ENCODE measurements at places on chromosomes 13 and 19.
A peak's percentile ranks its signal among the peaks of the same experiment; 100 is the strongest.

- peak; percentile 33 for DNase-seq
Observed at GRCh38 chr19:12983542-12984142, 11.6 kb upstream of the NFIX start.

DNA sequence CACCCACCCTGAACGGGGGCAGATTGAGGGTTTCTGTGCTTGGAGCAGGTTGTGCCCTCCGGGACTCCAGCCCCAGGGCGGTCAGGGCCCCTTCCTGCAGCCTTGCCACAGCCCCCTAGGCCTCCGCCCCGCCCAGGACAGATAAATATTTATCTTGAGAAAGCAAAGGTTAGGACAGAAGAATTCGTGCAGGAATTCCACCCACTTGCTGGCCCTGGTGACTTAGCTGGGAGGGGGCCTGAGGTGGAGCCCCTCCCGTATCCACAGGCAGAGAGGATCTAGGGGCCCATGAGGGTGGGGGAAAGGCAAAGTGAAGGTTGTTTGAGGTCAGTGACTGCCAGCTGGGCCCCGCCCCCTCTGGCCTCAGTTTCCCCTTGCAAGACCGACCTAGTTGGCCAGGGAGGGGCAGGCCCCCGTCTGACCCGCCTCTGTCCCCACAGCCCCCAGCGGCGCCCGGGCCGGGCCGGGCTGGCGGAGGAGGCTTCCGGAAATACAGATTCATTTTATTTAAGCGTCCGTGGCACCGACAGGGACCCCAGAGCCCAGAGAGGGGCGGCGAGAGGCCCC lies 5.2 kb downstream of the MIDN start:
- DNase-seq = no peak

GRCh38 chr19:10338940-10339339 lies 484 bp downstream of the ICAM3 start:
- no peak for DNase-seq

DNA sequence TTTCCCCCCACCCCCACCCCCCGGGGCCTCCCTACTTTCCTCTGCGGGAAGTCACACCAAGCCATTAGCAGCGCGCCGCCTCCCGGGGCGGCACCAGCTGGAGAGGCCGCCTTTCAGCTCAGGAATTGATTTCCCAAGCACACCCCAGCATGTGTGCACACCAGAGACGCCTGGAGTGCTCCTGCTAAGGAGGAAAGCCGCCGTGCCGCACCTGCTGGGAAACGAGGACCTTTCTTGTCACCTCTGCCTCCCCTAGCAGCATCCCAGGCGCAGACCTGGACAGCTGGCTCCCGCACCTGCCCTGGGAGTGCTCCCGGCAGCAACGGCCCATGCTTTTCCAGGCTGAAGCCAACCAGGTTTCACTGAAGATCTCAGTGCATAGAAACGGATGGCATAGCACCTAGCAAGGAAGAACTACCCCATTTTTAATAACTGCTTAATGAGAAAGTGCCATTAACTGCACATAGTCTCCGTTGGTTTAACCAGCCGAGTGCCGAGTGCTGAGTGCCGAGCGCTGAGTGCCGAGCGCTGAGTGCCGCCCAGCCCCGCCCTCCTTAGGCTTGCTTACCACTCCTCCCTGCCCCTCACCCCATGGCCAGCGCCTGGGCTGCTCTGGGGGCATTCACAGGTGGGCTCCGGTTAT lies 165.0 kb downstream of the USP12 start:
- DNase-seq = no peak

- DNase-seq = no peak
Observed at GRCh38 chr19:1856698-1857603, 6.4 kb downstream of the KLF16 start.

DNA sequence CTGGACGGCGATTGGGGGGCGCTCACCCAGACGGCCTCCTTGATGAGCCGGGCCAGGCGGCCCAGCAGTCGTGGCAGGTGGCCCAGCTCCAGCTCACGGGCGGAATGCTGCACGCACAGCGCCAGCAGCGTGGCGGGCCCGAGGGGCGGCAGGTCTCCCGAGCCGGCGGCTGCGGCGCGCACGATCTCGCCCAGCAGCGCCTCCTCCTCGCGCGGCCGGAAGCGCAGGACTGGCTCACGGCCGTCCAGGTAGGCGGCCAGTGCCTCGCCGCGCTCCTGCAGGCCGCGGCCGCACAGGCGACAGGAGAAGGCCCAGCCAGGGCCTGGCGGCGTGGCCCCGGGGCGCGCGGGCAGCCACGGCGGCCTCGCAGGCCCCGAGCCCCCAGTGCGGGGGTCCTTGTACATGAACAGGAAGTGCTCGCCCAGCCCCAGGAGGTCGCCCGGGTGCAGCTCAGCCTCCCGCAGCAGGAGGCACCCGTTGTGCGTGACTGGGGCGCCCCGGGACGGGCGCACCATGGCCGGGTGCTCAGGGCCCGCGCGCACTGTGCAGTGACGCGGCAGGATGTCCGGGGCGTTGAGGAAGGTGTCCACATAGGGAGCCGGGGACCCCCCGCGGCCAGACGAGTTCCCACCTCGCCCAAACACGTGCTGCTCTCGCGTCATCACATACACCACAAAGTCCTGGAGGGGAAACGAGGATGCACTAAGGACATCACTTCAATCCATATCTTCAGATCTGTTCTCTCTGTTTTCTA lies 9.6 kb upstream of the MAMSTR start:
- DNase-seq = no peak

DNA sequence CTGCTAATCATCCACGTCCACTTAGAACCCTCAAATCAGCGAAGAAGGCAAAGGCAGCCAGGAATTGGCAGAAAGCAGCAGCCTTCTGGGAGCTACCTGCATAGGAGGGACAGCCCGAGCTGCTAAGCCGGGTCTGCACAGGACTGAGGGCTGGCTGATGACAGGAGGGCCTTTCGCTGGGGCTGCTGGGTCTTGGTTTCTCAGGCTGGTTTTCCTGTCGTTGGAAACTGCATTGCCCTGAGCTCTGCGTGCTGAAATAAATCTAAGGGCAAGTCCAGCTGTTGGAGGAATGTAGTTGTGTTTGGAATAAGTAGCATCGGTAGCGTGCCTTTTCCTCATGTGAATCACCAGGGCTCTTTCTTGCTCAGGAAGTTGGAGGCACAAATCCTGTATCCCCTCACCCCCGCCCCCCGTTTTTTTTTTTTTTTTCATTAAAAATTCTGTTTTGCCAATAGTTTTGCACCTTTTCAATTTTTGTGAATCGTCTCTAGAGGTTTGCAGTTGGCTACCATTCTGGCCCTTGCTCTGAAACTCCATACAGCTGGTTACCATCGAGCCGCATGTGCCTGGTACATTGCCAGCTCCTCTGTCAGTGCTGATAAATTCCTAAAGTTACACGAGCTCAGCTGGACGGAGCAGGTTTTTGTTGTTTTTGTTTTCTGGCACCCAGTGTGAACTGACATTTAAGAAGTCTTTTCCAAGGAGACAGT lies 193.9 kb upstream of the RNF113B start:
- DNase-seq = no peak

DNA sequence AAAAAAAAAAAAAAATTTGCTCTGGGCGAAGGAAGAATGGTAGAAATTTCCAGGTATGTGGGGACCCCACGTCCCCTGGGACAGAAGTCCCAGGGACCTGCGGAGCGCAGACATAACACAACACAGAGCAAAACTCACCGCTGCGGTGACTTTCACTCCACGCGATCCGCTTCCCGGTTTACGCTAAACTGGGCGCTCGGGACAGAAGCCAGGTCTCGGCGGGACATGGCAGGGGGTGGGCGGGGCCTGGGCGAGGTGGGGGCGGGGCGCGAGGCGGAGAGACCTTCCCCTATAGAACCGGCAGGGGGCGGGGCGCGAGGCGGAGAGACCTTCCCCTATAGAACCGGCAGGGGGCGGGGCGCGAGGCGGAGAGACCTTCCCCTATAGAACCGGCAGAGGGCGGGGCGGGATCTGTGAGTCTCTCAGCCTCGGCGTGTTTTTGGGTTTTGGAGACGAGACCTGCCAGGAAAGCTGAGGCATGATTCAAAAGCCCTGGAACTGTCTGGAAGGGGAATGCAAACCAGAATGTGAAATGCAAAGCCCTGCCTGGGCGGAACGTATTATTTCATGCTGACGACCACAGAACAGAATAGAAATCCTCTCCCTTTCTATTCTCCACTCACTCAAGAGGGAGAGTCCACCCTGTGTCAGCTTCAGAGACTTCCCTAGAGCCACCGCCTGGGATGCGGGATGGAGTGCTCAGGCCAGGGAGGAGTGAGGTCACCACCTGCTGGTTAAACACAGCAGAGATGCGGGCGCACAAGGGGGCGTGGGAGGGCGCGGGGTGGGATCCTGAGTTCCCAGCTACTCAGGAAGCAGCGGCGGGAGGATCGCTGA lies 20.2 kb upstream of the ERVV-1 start:
- no peak for DNase-seq

DNA sequence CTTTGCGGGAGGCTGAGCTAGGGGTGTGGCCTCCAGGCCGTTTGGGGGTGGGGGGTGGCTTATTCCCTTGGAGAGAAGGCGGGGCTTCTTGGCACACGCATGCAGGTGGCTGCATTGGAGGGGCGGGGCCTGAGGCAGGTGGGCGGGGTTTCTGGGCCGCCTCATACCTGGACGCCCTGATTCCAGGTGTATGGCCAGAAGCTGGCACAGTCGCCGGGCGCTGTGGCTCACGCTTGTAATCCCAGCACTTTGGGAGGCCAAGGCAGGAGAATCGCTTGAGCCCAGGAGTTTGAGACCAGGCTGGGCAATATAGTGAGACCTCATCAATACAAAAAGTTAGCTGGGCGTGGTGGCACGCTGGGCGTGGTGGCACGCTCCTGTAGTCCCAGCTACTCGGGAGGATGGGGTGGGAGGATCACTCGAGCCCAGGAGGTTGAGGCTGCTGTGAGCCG lies 7.8 kb downstream of the ABCA7 start:
- DNase-seq = no peak

GRCh38 chr13:31105020-31105795 lies 56.5 kb downstream of the HSPH1 start:
- DNase-seq = no peak

GRCh38 chr13:78046331-78046730 lies 127.7 kb upstream of the EDNRB start:
- no peak for DNase-seq

- DNase-seq = no peak
Observed at GRCh38 chr13:32021785-32022184, 9.8 kb upstream of the FRY start.
